ENCODE measurements at places on chromosomes 4 and X.

DNA sequence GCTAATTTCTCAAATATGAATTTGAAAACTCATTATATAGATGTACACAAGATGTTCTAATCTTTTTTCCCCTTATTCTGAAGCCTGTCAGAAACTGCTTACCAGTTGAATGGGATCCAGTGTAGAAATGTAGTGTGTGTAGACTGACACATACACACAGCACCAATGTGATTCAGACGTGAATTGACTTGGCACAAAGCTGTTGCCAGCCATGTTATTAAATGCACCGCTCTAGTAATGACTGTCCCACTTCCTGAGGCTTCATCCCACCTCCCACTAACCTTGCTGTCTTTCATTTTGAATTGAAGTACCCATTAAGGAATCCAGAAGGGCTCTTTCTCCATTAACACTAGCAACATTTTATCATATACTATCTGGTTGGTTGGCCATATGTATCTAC, 146.6 kb downstream of the PPA2 start:
- no peak for DNase-seq

GRCh38 chr4:77073981-77074380, 1.8 kb downstream of the CCNI start:
- DNase-seq, result no peak

GRCh38 chr4:149247164-149247563, 568.5 kb downstream of the IQCM start:
- DNase-seq, result no peak

DNA sequence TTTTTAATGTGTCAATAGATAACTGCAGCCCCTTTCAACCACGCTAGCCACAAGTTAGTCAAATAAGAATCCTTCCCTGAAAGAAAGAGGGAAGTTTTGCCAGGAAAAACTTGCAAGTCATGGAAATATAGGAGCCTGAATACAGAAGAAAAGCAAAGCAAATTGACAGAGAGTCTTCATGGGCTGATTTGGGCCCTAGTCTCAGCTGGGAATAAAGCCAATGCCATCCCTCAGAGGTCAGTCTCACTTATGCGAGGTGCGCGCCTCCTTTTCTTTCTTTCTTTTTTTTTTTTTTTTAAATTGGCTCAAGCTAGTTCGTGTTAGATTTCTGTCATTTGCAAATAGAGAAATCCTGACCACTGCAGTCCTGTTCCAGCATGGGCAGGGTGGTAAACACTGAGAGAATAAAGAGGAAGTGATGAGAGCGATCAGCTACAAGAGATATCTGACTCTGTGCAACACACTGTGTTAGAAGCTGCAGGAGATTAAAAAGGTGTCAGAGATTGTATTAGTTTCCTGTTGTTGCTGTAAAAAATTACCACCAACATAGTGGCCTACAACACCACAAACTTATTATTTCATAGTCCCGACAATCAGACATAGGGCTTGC, 299.7 kb downstream of the LDB2 start:
- no peak for DNase-seq

DNA sequence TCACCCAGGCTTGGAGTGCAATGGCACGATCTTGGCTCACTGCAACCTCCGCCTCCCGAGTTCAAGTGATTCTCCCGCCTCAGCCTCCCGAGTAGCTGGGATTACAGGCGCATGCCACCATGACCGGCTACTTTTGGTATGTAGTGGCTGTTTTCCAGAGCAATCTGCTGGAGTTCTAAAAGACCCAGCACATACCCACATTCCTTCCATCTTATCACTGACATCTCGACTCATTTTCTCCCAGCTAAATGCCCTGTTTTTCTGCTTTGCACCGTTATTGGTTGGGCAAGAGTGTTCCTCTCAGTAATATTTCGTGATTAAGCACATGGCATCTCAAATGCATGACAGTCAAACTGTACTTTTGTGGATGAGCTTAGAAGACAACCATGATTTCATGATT, 53.7 kb downstream of the PRKX start:
- DNase-seq, result no peak

GRCh38 chrX:93259029-93259428, 414.3 kb downstream of the NAP1L3 start:
- DNase-seq, result no peak

GRCh38 chrX:86039625-86040568, 7.5 kb downstream of the CHM start:
- no peak for DNase-seq

DNA sequence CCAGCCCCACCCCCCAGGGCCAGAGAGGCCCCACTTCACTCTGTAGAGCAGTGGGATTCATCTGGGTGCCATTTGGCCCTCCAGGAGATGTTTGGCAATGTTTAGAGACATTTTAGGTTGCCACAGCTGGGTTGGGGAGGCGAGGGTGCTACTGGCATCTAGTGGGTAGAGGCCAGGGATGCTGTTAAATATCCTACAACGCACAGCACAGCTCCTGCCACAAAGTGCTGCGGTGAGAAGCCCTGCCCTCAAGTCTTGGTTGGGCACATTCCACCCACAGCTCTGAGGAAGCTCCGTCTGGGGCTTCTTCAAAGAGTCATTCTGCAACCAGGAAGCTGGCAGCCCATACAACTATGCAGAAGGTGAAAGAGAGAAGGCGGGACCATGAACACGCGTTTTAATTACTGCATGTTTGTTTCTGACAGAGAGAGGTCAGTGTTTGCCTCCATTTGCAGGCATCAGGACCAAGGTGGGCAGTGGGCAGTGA, 48.1 kb upstream of the FAM9C start:
- DNase-seq, result peak; percentile 47

DNA sequence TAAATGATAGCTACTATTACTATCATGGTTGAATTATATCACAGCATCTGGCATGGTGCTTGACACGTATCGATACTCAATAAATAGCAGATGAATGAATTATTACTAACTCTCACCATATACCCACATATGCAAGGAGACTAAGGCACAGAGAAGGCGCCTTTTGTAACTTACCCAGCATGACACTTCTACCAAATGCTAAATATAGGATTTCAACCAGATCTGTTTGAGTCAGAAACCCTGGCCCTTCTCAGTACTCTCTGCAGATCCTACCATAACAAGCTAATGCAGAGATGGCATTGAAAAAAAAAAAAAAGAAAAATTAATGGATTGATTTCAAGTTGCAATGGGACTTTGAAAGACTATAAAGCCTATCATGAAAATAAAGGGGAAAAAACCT, 219.5 kb downstream of the DHX15 start:
- DNase-seq, result no peak

GRCh38 chr4:70722199-70722791, 531 bp downstream of the RUFY3 start:
- DNase-seq, result no peak

- DNase-seq, result no peak
Measured at GRCh38 chr4:155789391-155789790, 30.6 kb downstream of the GUCY1B1 start.

DNA sequence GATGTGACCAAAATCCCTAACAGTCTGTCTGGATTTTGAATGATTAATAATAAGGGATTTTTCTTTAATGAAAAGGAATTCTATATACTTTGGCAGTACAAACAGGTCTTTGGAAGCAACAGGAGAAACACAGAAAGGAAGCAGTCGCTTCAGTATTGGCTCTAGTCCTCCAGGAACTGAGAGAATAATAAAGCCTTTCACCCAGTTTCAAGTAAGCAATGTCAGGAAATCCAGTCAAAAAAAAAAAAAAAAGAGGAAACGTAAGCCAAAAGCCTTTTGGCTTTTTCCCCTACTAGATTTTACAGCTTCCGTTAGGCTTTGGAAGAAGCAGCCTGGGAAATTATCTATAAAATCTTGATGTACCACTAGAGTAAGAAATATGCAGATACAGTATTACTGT, 61.7 kb upstream of the HDAC8 start:
- DNase-seq, result no peak

GRCh38 chr4:141207961-141208360, 12.7 kb upstream of the ZNF330 start:
- DNase-seq, result no peak

- DNase-seq, result no peak
Measured at GRCh38 chr4:184806229-184806550, 19.6 kb downstream of the ACSL1 start.

GRCh38 chrX:23854122-23854521, 53.6 kb downstream of the APOO start:
- no peak for DNase-seq

DNA sequence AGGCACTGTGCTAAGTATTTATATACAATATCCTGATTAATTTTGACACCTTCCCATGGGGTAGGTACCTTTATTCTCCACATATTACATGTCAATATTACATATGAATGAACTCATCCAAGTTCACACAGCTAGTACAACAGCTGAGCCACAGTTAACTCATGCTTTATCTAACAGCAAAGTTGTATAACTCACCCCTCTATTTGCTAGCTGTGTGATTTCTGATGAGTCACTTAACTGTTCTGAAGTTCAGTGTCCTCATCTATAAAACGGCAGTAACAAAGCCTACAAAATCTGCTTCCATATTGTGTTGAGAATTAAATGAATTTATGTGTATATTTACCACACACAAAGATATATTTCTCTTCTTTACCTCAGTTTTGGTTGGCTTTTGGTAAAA, 48.2 kb upstream of the KDR start:
- no peak for DNase-seq

GRCh38 chr4:48727666-48728459, 52.2 kb downstream of the FRYL start:
- no peak for DNase-seq

DNA sequence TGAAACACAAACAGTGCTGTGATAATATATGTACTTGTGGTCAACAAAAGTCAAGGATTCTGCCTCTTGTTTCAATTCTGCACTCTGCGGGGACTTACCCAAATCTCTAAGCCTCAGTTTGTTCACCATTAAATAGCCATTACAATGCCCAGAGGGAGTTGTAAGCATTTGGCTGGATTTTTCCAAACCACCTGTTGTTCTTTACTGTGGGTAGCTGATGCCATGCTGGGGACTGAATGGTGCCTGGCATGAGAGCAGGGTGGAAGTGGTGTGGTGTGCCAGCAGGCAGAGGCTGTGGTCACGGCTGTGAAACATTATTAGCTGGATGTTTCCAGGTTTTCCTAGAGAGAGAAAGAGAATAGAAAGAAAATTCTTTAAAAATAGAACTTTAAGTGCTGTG, 60.7 kb upstream of the PAK3 start:
- no peak for DNase-seq

Data from stimulated activated CD8-positive, alpha-beta memory T cell treated with anti-CD3 and anti-CD28 coated beads, Interleukin-4, amount 100 ng/mL, for 24 hours (primary cell).